Bronchial epithelial cell (primary cell): ENCODE measurements at places on chromosomes 3 and 15. TPM values are rescaled to one million over a fixed set of nuclear protein-coding genes. Genes with fewer than 3 reads are reported as not detected.

IRAK2 gene
- total RNA-seq, result 4.7 and 5.5 TPM in 2 replicates

PAQR5 gene
- total RNA-seq, result 0.53 and 3.6 TPM in 2 replicates

CCDC54 gene
- total RNA-seq, result not detected in 2 replicates

RHOA gene
- 300 and 621 TPM in 2 replicates for total RNA-seq

- no peak for DNase-seq
These were observed 23.1 kb downstream of the SRPRB start for GRCh38 chr3:133828576-133829309.

GRCh38 chr3:76656531-76657070 is 383.3 kb upstream of the ROBO2 start:
- no peak for DNase-seq

GRCh38 chr3:142898346-142899213 is 9.7 kb upstream of the PCOLCE2 start:
- DNase-seq, result no peak

DNA sequence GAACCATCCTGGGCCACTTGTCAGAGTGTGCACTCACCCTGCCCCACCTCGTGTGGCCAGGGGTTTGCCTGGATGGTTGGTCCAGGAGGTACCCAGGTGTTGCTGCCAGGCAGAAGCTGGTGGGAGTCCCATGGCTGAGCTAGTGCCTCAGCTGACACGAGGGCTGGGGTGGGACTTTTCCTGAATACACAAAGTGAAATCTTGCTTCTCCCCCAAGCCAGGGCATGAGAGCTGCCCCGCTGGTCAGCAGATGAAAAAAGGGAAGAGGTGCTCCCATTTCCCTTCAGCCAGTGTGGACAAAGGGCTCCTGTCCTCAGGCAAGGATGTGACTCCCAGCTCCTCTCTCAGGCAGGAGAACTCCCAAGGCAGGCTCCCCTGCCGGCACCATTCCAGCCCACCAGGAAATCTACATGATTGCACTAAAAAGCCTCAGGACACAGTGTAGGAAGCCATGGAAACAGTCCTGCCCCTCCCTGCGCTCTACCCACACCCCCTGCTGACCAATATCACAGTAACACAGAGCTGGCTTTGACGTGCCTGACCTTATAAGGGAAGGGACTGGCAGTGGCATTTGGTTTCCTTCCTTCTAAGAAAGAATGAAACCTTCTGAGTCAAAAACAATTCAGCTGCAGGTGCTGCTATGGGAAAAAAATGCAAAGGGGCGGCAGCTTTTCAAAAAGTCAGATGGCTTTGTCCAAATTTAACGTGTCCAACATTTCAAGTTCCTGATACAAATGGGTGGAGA is 33.9 kb downstream of the MYO5C start:
- DNase-seq, result peak; percentile 87

DNA sequence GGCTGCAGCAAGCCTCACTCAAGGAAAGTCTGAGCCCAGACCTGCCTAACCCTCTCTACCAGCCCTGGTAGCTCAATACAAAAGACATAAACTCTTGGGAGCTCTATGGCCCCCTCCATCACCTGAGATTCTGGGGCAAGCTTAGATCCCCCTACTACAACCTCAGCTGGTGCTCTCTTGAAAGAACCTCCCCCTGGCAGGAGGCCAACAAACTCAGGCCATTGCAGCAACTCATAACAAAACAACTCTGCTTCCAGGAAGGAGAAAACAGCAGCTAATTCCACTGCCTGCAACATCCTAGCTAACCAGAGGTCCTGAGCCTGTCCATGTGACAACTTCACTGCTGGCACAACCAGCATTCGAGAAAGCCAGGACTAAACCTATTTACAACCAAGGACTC is 169.2 kb downstream of the ROBO1 start:
- peak; percentile 4 for DNase-seq

- DNase-seq, result no peak
These were observed 29.8 kb downstream of the CDCP1 start for GRCh38 chr3:45116350-45116749.

GRCh38 chr3:39232859-39233258 is 40.5 kb upstream of the XIRP1 start:
- DNase-seq, result no peak

- no peak for DNase-seq
These were observed 116.3 kb downstream of the KCNAB1 start for GRCh38 chr3:156236556-156237260.

DNA sequence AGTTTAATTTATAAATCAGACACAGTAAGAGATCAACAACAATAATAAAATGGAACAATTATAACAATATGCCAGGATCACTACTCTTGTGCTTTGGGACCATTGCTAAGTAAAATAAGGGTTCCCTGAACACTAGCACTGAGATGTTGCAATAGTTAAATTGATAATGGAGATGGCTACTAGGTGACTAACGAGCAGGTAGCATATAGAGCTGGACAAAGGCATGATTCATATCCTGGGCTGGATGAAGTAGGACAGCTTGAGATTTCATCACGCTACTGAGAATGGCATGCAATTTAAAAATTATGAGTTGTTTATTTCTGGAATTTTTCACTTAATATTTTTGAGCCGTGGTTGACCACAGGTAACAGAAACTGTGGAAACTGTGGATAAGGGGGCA is 20.7 kb upstream of the MYZAP start:
- peak; percentile 94 for DNase-seq

DNA sequence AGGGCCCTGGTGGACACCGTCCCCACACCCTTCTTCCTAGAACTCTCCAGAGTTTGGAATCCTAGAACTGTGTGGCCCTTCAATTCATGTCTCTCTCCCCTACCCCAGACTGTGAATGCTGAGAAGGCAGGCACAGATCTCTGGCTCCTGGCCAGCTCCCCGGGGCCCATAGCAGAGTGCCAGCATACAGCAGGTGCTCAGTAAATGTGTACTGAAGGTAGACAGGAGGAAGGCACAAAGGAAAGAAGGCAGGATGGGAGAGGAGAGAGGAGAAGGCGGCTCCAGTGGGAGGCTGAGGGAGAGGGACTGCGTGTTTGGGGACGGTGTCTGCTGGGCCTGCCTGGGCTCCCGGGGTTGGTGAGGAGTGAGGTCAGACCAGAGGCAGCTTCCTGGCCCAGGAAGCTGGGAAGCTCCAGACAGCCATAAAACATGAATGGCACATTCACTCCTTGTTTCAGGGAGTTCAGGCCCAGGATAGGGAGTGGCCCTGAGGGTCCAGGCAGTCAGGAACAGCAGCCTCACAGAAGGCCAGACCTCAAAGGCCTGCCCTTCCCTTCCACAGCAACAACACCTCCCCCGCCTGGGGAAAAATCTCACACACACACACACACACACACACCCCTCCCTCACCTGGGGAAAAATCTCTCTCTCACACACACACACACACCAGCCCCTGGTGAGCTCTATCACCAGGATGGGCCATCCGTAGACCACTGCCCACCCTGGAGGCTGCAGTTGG is 137.1 kb upstream of the PRR20G start:
- no peak for DNase-seq

- DNase-seq, result peak; percentile 91
These were observed 11.9 kb downstream of the GPR176 start for GRCh38 chr15:39908186-39908585.

DNA sequence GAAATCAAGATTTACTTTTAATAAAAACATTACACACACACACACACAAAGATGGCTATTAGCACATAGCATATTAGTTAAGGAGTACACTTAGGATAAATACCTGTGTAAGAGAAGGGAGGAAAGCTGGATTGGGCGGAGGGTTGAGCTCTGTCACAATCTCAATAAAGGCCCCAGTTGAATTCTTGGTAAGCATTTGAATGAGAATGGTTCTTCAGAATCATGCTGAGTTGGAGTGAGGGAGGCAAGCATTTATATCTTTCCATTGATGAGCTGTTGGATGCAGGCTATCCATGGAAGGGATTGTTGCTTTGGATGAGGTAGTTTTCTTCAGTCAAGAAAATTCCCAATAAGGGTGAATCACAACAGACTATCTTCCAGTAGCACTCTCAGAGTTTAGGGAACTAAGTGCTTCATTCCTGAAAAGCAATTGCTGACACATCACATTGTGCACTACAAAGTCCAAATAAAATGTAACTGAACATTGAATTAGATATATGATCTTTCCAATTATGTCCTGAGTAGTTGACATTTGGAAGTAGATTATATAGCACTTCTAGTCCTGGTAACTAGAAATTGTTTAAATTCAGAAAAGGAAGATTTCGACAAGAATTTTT is 95.7 kb downstream of the SUCNR1 start:
- no peak for DNase-seq

DNA sequence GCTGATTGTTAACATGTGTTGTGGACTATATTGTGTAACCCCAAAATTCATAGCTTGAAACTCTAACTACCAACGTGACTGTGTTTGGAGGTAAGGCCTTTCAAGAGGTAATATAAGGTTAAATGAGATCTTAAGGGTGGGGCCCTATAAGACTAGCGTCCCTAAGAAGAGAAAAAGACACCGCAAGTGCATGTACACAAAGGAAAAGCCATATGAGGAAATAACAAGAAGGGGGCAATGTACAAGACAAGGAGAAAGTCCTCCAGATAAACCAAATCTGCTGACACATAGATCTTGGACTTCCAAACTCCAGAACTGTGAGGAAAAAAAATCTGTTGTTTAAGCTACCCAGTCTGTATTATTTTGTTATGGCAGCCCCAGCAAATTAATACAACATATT is 8.6 kb downstream of the DMXL2 start:
- DNase-seq, result no peak

DNA sequence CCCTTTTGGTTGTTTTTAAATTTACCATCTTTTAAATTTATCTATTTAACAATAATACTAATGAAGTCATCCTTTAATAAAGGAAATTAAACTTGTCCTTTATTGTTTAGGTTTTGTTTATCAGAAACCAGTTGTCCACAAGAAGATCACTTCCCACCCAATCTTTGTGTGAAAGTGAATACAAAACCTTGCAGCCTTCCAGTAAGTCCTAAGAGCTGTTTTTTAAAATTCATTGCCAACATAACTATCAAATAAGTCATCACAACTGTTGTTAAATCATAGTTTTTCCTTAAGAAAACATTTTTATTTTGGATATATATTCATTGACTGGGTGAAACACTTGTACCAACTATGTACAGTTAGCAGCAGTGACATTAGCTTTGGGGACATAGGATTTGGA is 59.4 kb downstream of the CALML4 start:
- DNase-seq, result no peak

- DNase-seq, result no peak
These were observed 31.8 kb upstream of the RARB start for GRCh38 chr3:25396251-25396650.

DNA sequence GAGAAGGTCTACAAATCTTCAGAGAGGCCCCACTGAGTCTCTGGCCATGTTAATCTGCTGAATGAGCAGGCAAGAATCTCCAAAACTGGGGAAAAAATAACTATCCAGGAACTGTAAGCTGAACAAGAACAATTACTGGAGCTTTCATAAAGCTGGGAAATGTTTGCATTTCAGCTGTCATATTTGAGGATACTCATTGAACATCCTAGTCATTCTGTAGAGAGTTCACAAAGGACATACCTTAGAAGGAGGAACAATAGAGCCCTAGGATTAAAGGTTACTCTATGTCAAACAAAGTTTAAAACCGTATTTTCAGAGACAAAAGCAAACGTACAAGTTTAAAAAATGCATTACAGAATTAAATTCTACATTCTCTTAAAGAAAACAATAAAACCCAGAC is 257.5 kb downstream of the SCAPER start:
- DNase-seq, result no peak

- DNase-seq, result no peak
These were observed 66.4 kb downstream of the B3GALNT1 start for GRCh38 chr3:161038725-161039124.

DNA sequence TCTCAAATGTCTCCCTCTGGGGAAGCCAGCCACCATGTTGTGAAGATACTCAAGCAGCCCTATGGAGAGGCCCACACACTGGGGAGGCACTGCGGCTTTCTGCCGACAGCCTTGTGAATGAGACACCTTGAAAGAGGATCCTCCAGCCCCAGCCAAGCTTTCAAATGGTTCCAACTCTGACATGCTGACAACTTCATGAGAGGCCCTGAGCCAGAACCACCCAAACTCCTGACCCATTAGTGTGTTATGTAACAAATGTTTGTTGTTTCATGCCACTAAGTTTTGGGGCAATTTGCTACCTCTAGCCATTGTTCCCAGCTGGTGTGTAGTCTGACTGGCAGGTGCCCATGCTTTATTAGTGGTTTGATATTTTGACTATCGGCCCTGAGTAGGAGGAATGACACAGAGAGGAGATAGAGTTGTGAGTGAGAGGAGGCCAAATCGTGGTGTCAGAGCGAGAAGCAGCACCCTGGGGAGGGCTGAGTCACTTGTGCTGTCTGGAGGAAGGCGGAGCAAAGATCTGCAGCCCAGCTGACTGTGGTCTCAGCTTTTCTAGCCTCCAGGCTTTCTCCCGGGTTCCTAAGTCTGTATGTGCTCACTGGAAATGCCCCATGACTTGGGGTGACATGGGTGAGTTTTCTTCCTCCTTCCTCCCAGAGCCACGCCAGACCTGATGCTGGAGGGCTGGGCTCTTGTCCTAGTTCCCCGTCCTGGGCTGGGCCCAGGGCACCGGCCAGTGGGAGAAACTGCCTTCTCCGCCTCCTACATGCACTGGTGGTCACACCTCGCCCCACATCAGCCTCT is 56.7 kb upstream of the BLM start:
- peak; percentile 84 for DNase-seq

GRCh38 chr3:125010393-125010792 is 45.4 kb downstream of the HEG1 start:
- DNase-seq, result no peak
